ENCODE measurements at places on chromosomes 5 and 9.
A peak's percentile ranks its signal among the peaks of the same experiment; 100 is the strongest.

GRCh38 chr5:25094219-25094618 is 449.4 kb upstream of the CDH10 start:
- DNase-seq, result no peak

DNA sequence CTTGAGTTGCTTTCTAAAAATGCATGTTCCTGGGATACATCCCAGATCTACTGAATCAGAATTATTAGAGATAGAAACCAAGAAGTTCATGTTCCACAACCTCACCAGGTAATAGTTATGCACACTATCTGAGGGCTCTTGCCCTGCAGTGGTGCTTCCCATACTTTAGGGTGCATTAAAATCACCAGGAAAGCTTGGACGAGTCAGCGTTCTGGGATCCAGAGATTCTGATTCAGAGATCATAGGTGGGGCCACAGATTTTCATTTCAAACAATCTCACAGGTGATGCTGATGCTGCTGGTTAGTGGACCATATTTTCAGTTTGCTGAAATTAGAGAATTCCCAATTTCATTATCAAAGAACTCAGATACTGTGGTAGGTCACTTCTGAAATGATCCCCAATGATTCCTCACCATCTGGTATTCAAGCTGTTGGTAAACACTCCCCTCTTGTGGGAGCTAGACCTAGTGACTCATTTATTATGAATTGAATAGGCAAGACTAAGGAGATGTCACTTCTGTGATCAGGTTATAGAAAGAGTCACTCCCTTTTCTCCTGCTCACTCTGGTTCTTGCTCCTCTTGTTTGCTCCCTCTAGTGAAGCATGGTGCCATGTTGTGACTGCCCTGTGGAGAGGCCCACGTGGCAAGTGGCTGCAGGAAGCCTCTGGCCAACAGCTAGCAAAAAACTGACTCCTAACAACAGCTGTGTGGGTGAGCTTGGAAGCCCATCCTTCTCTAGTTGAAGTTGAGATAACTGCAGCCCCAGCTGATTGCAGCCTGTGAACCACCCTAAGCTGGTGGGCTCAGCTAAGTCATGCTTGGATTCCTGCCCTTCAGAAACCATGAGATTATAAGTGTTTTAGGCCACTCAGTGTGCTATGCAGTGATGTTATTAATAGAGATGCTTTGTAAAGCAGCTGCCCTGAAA is 59.8 kb downstream of the SH3TC2 start:
- DNase-seq, result no peak

DNA sequence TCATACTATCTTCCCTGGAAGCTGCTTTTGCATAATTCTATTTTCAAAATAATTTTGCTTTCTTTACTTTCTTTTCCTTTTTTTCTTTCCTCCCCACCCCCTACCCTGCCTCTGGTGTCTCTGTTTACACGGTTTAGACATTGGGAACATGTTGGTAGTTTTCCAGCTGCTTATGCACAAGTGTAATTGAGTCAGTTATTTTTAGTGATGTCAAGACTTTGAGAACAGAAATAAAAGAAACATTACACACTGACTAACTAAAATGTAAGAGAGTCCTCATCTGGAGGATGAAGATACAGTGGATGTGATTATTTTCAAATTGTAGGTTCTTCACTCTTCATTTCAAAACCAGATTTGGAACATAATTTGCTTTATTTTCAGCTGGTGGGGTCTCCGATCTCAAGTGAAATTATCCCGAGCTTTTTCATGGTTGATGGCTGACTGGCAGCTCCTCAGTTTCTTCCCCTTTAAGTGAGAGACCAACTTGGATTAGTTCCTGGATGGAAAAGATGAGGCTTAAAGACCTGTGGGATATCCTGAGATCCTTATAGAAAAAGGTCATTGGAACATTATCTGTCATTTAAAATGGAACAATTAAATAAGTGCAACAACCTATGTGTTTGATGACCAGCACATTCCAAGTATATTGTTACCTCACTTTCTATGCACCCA is 154.4 kb upstream of the ZNF462 start:
- DNase-seq, result no peak

- DNase-seq, result no peak
Observed at GRCh38 chr9:3721096-3721495, 195.3 kb upstream of the RFX3 start.

DNA sequence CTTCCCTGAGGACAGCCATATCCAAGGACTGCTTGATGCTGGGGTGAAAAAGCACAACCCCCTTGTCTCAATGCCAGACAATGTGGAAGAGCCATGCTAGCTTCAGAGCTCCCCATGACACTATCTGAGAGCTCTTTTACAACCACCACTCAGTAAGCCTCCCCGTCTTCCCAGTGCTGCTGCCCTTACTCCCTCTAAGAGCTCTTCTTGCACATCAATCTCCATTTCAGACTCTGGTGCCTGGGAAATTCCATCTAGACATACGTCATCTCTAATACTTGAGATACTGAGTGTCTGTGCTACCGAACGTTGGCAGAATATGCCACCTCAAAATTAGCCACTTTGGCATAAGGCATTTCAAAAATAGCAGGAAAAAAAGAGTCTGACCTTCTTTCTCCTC is 94.5 kb downstream of the EDIL3 start:
- DNase-seq, result no peak

- DNase-seq, result no peak
Observed at GRCh38 chr9:91120200-91120599, 241.5 kb downstream of the AUH start.

- DNase-seq, result no peak
Observed at GRCh38 chr9:108463932-108464606, 391.7 kb downstream of the ACTL7B start.

GRCh38 chr5:32126691-32127090 is 47.4 kb downstream of the GOLPH3 start:
- DNase-seq, result no peak

DNA sequence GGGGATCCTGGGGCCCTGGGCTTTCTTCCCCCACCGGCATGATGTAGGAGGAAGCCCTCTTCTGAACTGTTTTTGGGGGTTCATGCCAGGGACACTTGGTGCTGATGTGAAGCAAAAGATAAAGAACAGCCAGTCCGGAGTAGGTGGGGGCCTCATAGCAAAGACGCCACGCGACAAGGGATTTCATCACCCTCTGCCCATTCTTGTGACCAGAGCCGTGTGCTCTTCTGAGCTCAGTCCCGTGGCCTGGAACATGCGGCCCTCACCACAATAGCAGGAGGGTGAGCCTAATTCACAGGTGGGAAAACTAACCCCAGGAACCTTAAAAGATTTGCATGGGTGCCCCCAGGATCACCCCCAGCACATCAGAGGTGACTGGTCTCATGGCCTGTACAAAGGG is 225.9 kb downstream of the HSPA4 start:
- no peak for DNase-seq

DNA sequence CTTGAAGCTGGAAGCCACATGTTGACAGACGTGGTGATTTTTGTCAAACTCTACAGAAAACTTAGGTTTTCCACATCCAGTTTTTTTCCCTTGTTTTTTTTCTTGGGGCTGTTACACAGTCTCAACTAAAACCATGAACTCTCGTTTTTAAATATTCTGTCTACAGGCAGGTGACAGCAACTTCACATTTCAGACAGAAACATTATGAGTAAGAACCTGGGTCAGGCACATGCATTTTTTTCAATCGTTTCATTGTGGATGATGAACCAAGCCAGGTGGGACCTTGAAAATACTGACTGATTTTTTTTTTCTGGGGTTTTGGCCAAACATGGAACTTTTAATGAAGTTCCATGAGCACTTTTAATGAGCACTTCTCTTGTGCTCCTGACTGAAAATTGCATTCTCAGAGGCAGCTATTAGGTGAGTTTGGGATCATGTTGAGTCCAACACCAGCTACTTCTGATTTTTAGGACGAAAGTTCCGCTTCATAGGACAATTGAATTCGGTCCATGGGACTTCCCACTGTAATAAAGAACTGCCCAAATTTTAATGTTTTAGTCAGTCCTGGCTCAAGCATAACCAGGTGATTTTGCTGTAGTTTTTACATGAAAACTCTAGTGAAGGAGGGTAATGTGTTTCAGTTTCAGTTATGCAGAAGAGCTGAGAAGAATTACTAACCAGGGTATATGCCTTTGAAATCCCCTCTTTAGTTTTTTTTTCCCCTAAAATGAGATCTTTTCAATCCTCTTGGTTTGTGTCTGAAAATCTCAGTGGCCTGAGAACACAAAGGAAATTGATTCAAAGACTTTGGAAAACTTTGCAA is 93.2 kb upstream of the ADAMTS16 start:
- no peak for DNase-seq

DNA sequence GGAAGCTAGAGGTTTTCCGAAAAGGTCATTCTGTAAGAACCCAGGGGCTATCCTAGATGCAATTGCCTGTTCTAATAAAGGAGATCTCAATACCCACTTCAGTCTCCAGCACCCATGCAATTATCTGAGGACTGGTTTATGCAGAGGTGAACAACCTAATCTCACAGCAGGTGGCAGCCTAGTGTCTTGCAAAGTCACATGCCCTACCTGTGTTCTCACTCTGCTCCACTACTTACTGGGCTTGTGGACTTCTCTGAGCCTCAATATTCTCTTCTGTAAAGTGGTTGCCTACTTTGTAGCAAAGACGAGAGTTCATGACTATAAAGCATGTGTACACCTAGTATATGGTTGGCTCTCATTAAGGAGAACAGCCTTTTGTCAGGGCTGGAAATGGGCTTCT is 21.0 kb upstream of the ALDH1B1 start:
- DNase-seq, result peak; percentile 71

- DNase-seq, result no peak
Observed at GRCh38 chr5:52757527-52757926, 30.2 kb upstream of the ITGA1 start.

GRCh38 chr5:82023644-82024043 is 51.8 kb downstream of the ATG10 start:
- no peak for DNase-seq

DNA sequence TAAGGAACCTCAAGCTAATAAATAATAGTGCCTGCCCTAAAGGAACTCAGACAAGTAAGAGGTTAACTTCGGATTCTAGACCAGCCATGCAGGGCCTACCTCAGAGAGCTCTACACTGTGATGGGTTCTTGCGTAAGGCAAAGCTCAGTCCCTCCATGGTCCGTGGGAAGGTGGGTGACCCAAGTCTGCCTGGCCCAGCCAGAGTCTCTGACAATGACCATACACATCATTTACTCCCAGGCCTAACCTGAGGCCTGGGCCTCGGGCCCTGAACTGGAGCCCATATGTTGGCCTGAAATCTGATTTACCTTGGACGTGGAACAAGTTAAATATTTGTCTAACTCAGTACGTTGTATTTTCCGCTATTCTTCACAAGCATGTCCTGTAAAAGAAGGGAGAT is 55.1 kb downstream of the TMEM174 start:
- DNase-seq, result no peak

DNA sequence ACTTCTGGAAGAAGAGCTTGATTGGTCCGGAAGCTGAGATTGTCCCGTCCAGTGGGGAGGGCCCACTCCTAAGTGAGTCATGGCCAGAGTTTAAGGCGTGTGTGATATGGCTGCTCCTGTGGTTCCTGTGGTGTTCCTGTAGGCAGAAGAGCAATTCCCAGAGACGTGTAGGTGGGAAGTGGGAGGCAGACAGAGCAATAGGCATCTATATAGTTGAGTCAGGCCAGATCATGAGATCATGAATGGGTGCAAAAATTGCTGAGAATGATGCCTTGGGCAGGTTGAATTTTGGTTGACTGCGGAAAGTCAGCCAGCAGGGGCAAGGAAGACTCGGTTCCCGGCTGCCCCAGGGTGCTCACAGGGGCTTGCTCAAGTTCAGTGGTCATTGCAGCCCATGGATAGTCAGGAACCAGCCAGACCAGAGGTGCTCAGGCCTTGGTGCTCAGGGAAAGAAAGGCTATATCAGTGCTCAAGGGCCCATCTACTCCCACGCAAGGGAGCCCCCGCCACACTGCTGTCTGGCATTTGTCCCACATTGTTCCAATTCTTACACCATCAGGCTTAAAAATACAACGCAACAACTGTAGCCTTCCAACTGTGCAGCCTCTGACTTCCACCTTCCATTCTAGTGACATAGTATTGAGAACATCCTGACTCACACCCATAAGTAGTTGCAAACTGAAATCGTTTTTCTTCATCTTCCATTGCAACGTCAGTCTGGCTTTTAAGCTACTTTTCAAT is 21.0 kb upstream of the GSN start:
- DNase-seq, result no peak

DNA sequence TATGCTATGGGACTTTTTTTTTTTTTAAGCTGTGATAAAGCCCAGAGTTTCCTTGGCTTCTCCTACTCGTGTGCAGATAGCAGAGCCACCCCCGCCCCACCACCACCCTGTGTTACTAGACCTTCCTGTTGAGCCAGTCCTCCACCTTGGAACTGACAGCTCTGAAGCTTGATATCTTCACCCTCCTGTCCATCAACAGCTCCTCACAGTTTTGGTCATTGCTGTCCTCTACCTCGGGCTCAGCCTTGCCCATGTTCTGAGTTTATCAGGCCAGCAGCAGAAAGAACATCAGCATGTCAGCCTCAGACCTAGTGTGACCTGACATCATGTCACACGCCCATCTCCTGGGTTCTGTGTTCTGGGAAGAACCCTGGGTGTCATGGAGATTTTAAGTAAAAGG is 167.1 kb upstream of the RAI14 start:
- DNase-seq, result no peak

DNA sequence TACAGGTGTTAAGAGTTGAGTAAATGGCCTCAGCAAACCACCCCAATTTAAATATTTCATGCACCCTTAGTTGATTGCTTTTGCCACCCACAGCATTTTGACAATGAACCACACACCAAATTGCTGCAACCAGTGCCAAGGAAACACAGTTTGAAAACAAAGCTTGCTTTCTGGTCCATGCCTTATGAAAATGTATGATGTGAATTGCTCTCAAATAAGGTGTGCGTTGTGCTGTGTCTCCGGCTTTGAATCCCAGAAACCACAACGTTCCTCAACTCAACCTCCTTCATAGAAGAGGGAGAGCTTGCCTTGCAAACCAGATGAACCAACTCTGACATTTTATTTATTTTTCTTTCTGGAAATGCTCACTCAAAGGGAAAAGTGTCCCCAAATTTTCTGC is 762.7 kb downstream of the TLE1 start:
- DNase-seq, result no peak

DNA sequence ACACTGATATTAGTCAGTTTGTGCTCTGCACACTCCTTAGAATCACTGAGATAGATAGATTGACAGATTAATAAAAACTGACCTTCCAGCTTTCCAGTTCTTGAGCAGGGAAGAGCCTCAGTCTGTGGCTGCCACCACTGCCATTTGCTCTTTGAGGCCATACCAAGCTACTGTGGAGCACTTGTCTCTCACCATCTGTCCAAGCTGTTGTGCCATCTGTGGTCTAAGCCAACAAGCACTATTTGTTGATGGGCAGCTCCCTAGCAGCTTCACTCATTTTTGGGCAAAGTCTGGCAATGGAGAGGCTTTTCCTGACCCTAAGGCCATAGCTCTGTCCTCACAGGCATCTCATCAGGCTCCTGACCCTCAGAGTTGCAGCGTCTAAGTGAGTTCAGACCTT is 30.4 kb downstream of the HTR1A start:
- DNase-seq, result no peak

- no peak for DNase-seq
Observed at GRCh38 chr5:154296525-154297159, 106.1 kb downstream of the GALNT10 start.

- no peak for DNase-seq
Observed at GRCh38 chr9:105308461-105309341, 64.2 kb downstream of the SLC44A1 start.
